Activated CD8-positive, alpha-beta T cell treated with anti-CD3 and anti-CD28 coated beads for 36 hours (primary cell): ENCODE measurements at places on chromosomes 5 and 9. TPM values are rescaled to one million over a fixed set of nuclear protein-coding genes. Genes with fewer than 3 reads are reported as not detected.

Gene LYRM7
- total RNA-seq, result 24.0 TPM

Gene GPR150
- total RNA-seq, result 0.45 TPM

Gene ORM2
- not detected for total RNA-seq

DNA sequence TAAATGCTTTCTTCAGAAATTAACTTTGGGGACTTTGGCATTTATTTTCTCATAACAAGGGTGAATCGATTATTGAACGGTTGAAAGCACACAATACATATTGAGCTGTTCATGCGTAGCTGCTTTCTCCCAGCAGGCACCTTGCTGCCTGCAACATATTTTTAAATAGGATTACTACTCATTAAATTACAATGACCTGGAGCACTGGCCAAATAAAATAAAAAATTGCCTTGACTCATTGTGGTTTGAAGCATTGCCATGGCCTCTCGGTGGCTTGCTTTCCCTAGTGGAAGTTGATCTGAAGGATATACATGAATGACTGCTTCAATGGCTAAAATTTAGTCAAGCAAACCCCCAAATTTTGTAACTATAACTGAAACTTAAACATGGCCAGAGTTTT, 181.6 kb upstream of the NUDT12 start:
- no peak overlapping the region for H3K27ac ChIP-seq
- H3K36me3 ChIP-seq, result no peaks in the 10 kb centered on the region
- H3K4me1 ChIP-seq, result no peaks in the 10 kb centered on the region
- DNase-seq, result no peak

GRCh38 chr5:154359221-154359573, 86.6 kb upstream of the SAP30L start:
- no peak overlapping the region for H3K4me3 ChIP-seq
- H3K27ac ChIP-seq, result no peak overlapping the region
- DNase-seq, result no peak
- H3K4me1 ChIP-seq, result peaks cover 6% of the 10 kb centered on the region
- no peaks in the 10 kb centered on the region for H3K27me3 ChIP-seq

DNA sequence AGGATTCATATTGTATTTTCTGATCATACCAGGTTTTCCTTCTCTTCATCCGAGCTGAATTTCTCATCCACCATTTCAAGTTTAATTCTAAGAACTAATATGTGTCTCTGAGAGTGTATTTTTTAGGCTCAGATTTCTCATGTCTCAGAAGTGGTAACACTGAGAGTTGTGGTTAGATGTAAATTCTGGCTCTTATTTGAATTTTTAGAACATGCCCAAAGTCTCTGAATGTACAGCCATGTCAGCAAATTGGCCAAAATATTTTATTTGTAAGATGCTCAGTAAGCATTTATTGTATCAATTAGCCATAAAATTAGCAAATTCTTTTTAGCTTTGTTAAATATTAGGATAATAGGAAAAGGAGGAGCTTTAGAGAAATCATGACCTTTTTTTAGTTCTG, 16.6 kb downstream of the SV2C start:
- DNase-seq, result no peak
- no peak overlapping the region for H3K4me3 ChIP-seq
- no peaks in the 10 kb centered on the region for H3K36me3 ChIP-seq
- peaks cover 17% of the 10 kb centered on the region for H3K27me3 ChIP-seq
- H3K4me1 ChIP-seq, result peaks cover 9% of the 10 kb centered on the region
- peak overlapping the region; percentile 31 for H3K27ac ChIP-seq

DNA sequence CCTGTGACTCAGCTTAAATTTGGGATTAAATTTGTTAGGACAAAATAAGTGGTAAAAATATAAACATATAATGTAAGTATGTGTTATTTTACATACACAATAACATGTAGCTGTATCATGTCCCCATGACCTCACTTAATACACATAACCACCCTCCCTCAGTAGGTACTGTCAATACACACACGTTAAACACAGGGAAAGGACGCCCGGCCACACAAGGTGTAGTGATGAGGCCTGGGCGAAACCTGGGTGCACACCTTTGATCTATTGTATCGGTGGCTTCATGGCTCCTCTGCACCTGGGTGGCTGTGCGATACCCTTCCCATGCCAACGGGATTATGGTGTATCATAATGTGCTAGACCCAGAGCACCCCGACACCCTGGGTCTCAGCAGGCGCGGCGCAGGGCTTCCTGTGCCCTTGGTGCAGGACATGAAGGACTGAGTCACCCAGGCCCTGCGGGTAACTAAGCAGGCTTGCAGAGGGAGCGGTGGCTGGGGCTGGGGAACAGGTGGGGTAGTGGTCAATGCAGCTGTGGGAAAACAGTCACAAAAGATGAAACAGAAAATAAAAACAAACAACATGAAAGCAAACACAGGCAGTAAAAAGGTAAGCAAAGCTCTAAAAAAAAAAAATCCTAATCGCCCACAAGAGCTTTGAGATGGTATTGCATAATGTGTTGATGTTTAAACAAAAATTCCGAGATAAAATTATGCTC, 127.5 kb upstream of the RETREG1 start:
- H3K27ac ChIP-seq, result no peak overlapping the region
- no peaks in the 10 kb centered on the region for H3K36me3 ChIP-seq
- H3K4me1 ChIP-seq, result no peaks in the 10 kb centered on the region
- no peak overlapping the region for H3K4me3 ChIP-seq
- DNase-seq, result no peak
- peaks cover 6% of the 10 kb centered on the region for H3K27me3 ChIP-seq

- DNase-seq, result peak; percentile 28
- H3K36me3 ChIP-seq, result no peaks in the 10 kb centered on the region
- H3K4me3 ChIP-seq, result no peak overlapping the region
- no peaks in the 10 kb centered on the region for H3K4me1 ChIP-seq
These were observed 191.7 kb downstream of the AOPEP start for GRCh38 chr9:94918038-94918753.

- H3K36me3 ChIP-seq, result no peaks in the 10 kb centered on the region
- no peak overlapping the region for H3K4me3 ChIP-seq
- H3K27ac ChIP-seq, result no peak overlapping the region
- peaks cover 10% of the 10 kb centered on the region for H3K4me1 ChIP-seq
These were observed 97.0 kb downstream of the PCDH1 start for GRCh38 chr5:141780952-141781781.

DNA sequence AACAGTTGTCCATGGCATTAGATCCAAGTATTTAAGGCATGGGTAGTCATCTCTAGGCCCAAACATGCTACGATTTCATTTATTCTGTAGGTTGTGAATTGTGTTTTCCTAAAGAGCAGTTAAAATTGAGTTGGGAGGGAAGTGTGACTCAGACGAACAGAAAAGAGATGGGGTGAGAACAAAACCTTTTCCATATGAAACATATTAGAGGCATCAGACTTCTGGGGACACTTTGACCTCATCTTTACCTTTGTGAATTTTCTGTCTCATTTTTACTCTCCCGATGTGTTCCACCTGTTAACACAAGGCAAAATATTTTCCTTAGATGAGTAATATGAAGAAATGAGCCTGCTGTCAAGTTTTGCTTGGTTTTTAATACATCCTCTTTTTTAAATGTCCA, 181.3 kb downstream of the ESM1 start:
- no peak for DNase-seq
- no peak overlapping the region for H3K27ac ChIP-seq
- H3K27me3 ChIP-seq, result no peaks in the 10 kb centered on the region
- H3K36me3 ChIP-seq, result no peaks in the 10 kb centered on the region

GRCh38 chr9:37468620-37469019, 3.4 kb upstream of the ZBTB5 start:
- H3K27me3 ChIP-seq, result no peaks in the 10 kb centered on the region
- no peak for DNase-seq
- H3K27ac ChIP-seq, result no peak overlapping the region
- H3K4me1 ChIP-seq, result peaks cover 18% of the 10 kb centered on the region
- peaks cover 4% of the 10 kb centered on the region for H3K36me3 ChIP-seq

GRCh38 chr9:95118596-95118995, 198.9 kb downstream of the FANCC start:
- H3K27me3 ChIP-seq, result no peaks in the 10 kb centered on the region
- H3K4me1 ChIP-seq, result no peaks in the 10 kb centered on the region
- H3K36me3 ChIP-seq, result no peaks in the 10 kb centered on the region
- no peak overlapping the region for H3K4me3 ChIP-seq
